ENCODE measurements at places on chromosomes 6 and 20.

DNA sequence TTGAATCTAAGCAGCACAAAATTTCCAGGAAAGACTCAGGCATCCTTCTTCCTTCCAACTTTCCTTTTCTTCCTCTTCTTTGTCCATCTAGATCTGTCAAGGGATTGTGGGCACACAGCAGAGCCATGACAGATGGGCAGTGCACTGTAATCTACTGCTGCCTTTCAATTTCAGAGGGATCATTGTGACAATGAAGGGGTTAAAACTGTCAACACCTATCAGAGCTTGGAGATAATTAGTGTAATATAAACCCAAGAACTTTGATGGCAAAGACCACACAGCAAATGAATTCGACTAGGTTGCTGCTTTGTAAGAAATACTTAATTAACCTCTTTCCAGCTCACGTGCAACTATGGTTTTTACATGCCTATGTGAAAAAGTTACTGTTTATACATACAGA is 55.0 kb downstream of the SAMD5 start:
- no peak for DNase-seq

DNA sequence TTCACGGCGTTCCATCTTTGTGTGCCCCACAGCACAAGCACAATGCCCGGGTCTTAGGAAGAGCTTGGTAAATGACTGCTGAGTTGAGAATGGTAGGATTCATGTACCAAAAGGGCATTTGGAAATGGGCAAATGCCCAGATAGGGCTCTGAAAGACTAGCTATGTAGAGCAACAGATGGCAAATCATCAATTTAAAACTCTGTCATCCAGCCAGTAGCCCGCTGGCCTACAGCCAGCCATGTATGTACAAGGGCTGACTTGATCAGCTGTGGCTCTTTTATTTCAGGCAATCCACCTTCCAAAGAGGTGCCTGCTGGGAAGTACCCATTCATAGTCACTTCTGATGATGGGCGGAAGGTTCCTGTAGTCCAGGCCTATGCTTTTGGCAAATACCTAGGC is 35.1 kb downstream of the NT5E start:
- no peak for DNase-seq

- DNase-seq: no peak
These were observed 29.0 kb downstream of the PSMB1 start for GRCh38 chr6:170524172-170524502.

DNA sequence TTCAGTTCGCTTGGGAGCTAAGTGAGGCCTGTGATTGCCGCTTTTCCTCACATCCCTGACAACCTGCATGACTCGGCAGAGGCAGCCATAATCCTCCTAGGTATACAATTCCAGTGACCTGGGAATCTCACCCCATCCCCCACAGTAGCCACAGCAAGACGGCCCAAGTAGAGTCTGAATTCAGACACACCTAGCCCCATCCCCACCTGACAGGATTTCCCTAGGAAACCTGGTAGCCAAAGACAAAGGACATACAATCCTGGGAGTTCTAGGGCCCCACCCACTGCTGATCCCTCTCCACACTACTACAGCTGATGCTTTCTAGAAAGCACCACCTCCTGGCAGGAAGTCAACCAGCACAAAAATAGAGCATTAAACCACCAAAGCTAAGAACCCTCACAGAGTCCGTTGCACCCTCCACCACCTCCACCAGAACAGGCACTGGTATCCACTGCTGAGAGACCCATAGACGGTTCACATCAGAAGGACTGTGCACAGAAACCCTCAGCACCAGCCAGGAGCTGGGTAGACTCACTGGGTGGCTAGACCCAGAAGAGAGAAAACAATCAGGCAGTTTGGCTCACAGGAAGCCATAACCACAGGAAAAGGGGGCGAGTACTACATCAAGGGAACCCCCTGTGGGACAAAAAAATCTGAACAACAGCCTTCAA is 17.9 kb upstream of the RUNX2 start:
- no peak for DNase-seq

DNA sequence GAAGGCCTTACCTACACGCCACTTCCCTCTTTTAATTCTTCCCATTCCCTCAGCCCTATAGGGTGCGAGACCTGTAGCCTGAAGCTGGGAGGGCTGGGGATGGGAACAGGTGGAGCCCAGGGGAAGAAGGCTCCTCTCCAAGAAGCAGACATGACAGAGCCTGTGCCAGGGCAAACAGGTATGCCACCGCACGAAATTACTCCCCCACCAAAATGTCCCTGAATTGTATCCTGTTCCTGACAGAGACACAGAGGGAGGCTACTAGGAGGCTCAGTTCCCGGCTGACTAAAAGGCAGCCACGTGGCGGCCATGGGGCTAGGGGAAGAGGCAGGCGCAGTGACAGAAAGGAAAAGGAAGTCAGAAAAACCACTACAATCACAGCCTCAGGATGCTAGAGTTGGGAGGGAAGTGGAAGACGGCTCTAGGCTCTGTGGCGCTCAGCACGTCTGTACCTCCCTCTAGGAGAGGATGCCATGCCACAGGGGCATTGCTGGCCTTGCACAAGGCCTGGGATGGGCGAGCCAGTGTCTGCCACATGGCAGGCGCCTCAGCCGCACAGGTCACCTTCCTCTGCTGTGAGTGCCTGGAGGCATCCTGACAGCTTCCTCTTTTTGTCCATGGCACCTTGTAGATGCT is 27.7 kb downstream of the TFEB start:
- no peak for DNase-seq

DNA sequence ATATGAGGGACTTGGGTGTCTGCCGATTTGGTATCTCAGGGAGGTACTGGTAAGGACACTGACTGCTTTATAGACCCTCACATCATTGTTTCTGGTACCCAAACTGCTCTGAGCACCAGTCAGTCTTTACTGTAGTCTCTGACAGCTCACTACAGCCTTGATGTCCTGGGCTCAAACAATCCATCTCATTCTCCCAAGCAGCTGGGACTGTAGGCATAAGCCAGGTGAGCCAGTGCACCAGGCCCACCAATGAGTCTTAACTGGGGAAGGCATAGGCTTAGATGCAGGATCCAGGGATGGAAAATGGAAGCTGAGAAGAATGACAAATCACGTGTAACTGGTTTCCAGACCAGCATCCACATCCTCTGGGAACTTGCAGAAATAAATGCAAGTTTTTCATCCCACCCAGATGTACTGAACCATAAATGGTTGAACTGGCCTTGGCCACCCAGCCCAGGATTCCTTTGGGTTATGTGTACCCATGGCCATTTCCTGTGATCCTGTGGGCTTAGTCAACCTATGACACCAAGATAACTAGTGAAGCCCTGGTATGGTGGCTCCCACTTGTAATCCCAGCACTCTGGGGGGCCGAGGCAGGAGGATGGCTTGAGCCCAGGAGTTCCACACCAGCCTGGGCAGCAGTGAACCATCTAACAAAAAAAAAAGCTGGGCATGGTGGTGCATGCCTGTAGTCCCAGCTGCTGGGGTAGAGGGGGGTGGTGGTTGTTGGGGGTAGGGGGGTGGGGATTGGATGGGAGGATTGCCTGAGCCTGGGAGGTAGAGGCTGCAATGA is 5.8 kb downstream of the TUBB start:
- DNase-seq: no peak

DNA sequence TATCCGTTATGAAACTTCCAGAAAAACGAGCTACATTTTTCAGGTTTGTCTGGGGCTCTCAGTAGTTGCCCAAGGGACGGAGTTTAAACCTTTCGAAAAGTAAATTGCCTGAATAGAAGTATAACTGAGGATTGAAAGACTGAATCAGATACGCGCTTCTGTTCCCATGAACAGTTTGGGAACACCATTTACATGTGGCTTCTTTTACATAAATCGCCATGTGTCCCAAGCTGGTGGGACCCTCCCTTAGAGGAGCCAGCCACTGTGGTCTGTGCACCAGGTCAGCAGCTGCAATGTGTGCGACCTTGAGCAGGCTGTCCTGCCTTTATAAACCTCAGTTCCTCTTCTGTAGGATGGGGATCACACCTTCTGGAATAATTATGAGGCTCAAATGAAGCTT is 11.0 kb downstream of the ENTPD6 start:
- DNase-seq: no peak

GRCh38 chr20:54115172-54115854 is 44.9 kb upstream of the BCAS1 start:
- DNase-seq: no peak

GRCh38 chr6:56601390-56601789 is 41.3 kb downstream of the DST start:
- no peak for DNase-seq

DNA sequence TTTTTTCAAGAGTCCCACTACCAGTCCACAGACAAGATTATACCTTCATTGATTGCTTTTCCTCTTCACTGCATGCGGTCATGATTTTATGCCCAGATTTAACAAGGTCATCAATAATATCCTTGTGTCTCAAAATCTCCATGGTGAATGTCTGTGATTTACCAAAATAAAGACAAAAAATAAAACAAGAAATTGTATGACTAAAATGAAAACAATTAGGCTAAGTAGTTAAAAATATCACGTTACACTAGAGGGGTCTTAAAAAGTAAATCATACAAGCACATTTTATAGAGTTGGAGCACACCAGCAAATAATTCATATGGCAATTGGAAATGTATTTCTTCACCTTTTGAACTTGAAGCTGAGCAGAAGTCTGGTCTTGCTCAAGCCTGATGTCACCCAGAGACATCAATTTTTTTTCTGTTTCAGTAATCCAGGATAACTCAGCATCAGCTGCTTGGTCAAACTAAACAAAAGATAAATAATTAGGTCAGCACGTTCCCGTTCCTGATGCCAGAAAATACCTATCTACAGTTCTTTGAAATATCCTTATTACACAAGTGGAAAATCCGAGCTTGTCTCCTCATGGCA is 125.4 kb downstream of the DST start:
- DNase-seq: no peak

- DNase-seq: no peak
These were observed 28.0 kb downstream of the IL22RA2 start for GRCh38 chr6:137145421-137145820.

- DNase-seq: no peak
These were observed 65.4 kb upstream of the ZNFX1 start for GRCh38 chr20:49343246-49343645.

- DNase-seq: no peak
These were observed 80.3 kb downstream of the LPA start for GRCh38 chr6:160583794-160584193.

GRCh38 chr20:1456300-1456699 is 10.3 kb downstream of the NSFL1C start:
- no peak for DNase-seq

GRCh38 chr6:160260367-160260766 is 1.7 kb upstream of the SLC22A2 start:
- no peak for DNase-seq

GRCh38 chr20:44222633-44223368 is 12.2 kb upstream of the OSER1 start:
- no peak for DNase-seq

- DNase-seq: no peak
These were observed 307.0 kb downstream of the TAF4 start for GRCh38 chr20:61758564-61759200.

All from type B pancreatic cell (in vitro differentiated cells).